ENCODE measurements at places on chromosomes 4 and X.

- DNase-seq, result no peak
Observed at GRCh38 chr4:69093681-69094080, 2.6 kb upstream of the UGT2B7 start.

DNA sequence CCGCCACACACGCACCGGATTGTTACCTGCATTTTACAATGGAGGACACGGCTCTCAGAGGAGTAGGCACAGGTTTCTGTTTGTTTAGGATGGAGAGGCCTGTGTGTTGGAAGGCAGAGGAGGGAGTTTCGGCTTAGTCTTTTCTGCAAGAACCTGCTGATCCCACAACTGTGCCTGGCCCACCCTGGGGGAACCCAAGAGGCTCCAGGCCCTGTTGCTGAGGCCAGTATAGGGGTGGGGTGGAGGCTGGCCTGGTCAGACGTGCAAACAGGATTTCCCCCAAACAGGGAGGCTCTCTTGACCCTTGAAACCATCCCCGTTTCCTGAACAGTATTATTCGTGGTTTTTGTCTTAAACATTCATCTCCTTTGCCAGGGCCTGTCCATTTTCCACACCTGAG, 772 bp upstream of the SLC49A3 start:
- no peak for DNase-seq

- no peak for DNase-seq
Observed at GRCh38 chrX:38988301-38988700, 187.0 kb downstream of the MID1IP1 start.

GRCh38 chr4:13584481-13584880, 40.2 kb upstream of the NKX3-2 start:
- DNase-seq, result no peak

DNA sequence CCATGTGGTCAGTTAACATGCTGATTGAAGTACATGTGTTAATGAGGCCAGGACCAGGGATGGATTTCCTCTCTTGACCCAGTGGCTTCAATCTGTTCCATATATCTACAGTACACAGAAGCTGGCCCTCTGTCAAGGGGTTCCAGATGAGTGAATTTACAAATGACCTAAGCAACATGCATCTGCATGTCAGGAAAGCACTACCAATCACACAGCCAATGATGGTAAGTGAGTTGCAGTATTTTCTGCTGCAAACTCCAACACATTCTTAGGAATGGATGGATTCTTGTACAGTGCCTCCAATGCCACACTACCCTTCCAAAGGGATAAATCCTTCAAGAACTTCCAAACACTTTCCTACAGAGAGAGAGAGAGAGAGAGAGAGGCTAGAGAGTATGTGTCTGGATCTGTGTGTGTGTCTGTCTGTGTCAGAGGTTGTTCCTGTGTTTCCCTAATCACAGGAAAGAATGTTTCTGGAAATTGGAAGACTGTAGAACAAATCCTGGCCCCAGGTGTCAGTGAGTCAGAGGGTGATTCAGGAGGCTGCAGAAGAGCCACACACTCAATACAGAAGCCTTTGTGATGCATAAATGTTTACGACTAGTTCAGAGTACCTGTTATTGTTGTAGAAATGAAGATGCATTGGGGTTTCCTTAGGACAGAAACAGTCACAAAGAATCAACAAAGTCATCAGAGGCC, 107.5 kb downstream of the GUCY2F start:
- no peak for DNase-seq

DNA sequence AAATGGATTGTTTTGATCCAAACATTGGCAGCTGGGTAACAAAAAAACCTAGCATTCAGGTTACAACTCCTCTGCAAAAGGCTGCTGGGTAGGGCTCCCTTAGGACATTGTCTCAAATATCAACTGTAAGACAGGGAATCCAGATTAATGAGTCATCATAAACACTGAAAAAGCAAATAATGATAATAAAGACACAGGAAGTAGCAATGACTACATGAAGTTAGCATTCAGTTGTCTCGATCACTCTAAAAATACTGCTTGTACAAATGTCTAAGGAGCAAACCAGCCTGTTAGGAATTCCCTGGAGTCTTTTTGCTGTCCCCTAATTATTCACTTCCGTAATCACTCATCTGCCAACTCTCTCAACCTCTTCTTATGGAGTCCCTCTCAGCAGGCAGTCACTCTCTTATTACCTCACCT, 259.2 kb downstream of the GPC3 start:
- no peak for DNase-seq

DNA sequence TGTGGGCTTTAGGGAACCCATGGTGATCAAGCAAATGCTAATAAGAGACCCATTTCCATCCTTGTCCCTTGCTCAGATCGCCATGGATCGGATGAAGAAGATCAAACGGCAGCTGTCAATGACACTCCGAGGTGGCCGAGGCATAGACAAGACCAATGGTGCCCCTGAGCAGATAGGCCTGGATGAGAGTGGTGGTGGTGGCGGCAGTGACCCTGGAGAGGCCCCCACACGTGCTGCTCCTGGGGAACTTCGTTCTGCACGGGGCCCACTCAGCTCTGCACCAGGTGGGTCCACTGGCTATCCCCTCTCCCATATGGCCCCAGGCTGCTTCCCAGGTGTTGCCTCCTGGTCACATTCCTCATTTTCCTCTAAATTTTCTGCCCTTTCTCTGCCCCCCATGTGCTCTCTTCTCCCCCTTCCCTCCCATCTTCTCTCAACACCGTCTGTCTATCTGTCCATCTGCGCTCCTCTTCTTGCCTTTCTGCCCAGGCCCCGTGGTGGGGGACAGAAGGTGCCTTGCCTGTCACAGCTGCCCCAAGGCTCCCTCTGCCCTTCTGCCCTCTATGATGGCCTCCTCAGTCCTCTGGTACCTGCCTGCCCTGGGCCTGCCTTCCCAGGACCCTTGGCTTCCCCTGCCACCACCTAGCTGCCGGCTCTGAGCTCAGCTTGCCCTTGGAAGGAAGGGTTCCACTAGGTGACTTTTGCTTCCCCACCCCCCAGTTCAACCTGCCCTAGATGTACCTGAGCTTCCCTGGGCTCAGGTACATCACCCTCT, 5.2 kb downstream of the CDK16 start:
- DNase-seq, result no peak

GRCh38 chr4:157443537-157443936, 223.0 kb downstream of the GRIA2 start:
- no peak for DNase-seq

DNA sequence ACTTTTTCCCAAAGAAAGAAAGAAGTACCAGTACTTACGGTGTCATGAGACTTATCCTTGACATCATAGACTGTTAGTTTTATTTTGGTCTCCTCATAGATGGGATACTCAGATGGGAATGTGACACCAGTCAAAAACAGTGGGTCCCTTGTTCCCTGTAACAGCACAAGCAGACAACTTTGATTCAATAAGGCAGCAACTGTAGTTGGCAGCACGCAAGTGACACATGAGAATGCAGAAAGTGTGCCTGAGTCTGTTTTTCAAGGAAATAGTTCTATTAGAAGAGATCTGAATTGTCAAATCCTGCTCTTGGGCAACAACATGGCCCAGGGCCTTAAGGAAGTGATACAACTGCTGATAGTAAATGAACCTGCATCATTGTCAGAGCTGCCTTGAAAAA, 443.2 kb downstream of the INPP4B start:
- peak; percentile 13 for DNase-seq

- DNase-seq, result no peak
Observed at GRCh38 chr4:2248044-2248780, 6.3 kb upstream of the HAUS3 start.

DNA sequence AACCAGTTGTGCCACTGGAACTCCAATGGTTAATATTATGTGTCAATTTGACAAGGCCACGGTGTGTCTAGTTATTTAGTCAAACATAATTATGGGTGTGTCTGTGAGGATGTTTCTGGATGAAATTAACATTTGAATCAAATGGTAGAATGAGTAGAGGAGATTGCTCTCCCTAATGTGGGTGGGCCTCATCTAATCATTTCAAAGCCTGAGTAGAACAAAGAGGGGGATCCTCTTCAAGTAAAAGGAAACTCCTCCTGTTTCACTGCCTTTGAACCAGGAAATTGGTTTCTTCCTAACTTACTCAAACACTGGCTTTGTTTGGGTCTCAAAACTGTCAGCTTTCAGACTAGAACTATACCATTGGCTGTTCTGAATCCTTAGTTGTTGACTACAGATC, 1692.1 kb downstream of the PCDH19 start:
- DNase-seq, result no peak

DNA sequence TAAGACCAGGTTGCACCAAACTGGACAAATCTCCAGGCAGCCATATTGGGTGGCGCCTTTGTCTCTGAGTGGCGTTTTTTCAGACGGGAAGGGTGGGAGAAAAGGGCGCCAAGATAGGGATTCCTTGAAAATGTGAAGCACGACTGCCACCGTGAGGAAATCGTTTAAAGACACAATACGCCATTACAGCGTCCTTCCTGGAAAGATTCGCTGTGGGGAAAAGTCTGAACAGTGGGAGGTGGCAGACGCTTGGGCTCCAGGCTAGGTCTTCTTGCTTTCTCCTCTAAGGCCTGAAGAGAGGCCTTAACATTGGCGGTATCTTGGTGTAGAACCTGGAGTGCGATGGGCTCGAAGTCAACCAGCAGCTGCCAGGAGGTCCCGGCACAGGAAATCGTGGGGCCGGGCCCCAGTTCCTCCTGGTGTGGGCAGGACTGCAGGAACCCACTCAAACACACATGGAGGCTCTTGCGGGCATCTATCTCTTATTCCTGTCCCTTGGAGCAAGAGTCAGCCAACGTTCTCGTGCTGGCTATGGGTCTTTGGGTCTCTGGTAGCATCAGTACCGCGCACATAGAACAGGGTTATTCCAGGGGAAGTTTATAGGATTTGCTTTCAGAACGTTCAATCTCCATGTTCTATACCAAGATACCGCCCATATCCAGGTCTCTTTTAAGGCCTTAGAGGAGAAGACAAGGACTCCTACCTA, 208.8 kb downstream of the OR13H1 start:
- DNase-seq, result no peak

- no peak for DNase-seq
Observed at GRCh38 chr4:92872604-92873003, 568.8 kb downstream of the GRID2 start.

DNA sequence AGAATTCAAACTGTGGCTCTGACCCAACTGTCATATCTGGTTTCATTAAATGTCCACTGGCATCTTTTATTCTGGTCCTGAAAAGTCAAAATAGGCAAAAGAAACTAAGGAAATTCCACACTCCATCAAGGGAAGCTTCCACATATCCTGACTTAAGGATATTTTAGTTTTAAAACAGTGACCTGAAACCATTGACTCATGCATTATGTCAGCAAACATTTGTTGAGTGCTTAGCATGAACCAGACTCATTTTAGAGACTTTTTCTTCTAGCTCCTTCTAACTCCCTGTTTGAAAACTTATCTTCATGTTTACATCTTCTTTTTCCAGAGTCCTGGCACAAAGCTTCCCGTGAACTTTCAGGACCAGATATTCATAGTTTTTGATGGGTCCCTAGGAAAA, 6.9 kb upstream of the CXCL1 start:
- no peak for DNase-seq

- no peak for DNase-seq
Observed at GRCh38 chr4:153497988-153498967, 32.1 kb downstream of the TMEM131L start.

DNA sequence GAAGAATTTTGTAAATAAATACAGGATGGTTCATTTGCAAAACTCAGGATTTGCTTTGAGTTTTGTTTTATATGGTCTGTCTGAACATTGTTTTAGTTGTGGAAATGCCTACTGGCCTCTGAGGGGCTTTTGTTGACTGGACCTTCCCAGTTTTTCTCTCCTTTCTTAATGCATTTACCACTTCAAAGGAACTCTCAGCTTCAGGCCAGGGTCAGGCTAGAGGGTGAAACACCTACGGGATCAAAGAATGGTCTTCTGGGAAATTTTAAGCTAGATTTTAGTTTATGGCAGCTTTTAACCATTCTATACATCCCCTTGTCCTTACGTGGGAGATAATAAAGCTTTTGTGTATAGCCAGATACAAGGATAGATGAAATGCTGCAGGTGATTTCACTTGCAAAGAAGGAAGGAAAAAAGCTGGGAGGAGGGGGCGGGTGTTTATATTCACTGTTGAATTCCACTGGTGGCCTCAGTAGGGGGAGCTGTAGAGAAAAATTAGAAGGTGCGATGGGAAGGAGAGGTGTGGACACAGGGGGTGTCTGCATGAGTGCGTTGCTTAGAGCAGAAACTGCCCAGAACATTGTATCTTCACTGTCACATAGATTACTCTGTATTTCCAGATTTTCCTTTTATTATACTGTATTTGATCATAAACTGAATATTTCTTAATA, 151.8 kb downstream of the TSPAN5 start:
- DNase-seq, result peak; percentile 9

DNA sequence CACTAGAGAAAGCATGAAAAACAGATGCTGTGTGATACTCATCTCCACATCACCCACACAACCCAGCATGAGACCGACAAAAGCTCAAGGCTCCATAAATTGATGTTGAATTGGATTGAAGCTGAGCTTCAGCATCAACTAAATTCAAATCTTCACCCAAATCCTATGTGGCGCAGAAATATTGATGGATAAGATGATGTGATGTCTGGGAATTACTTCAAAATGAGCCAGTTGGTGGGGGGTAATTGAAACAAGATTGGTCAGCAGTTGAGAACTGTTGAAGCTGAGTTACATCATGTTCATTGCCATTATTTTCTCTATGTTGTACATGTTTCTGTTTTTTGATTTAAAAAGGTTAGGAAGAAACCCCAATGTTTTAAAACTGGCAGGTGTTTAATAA, 166.5 kb upstream of the STS start:
- no peak for DNase-seq

GRCh38 chr4:72631296-72631695, 62.3 kb upstream of the ADAMTS3 start:
- no peak for DNase-seq

GRCh38 chr4:84751707-84752106, 168.8 kb downstream of the CDS1 start:
- no peak for DNase-seq

DNA sequence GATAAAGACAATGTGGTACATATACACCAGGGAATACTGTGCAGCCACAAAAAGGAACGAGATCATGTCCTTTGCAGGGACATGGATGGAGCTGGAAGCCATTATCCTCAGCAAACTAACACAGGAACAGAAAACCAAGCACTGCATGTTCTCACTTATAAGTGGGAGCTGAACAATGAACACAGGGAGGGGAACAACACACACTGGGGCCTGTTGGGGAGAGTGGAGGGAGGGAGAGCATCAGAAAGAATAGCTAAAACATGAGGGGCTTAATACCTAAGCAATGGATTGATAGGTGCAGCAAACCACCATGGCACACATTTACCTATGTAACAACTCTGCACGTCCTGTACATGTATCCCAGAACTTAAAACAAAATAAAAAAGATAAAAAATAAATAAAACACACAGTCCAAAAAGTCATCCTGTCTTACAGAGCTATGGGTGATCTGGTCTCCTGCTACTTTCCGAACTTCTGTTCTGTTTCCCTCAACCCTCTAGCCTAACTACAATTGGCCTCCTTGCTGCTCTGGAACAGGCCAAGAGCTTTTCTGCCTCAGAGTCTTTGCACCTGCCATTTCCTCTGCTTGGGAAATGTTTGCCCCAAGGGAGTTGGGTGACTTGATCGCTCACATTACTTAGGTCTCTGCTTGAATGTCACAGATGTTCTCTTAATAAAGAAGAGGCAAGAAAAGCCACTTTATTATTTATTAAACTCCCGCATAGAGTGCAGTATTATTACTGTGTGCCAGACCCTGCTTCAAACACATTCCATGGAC, 1.1 kb upstream of the CD38 start:
- DNase-seq, result no peak

GRCh38 chr4:113823291-113823659, 61.7 kb upstream of the CAMK2D start:
- no peak for DNase-seq
